ENCODE measurements at places on chromosomes 5 and 9. TPM values are rescaled to one million over a fixed set of nuclear protein-coding genes. Genes with fewer than 3 reads are reported as not detected.
A peak's percentile ranks its signal among the peaks of the same experiment; 100 is the strongest.

EXD3 gene
- total RNA-seq = 2.7 TPM

BTNL8 gene
- not detected for total RNA-seq

GRCh38 chr9:17528859-17529258, 50.0 kb upstream of the SH3GL2 start:
- peak; percentile 38 for DNase-seq

DNA sequence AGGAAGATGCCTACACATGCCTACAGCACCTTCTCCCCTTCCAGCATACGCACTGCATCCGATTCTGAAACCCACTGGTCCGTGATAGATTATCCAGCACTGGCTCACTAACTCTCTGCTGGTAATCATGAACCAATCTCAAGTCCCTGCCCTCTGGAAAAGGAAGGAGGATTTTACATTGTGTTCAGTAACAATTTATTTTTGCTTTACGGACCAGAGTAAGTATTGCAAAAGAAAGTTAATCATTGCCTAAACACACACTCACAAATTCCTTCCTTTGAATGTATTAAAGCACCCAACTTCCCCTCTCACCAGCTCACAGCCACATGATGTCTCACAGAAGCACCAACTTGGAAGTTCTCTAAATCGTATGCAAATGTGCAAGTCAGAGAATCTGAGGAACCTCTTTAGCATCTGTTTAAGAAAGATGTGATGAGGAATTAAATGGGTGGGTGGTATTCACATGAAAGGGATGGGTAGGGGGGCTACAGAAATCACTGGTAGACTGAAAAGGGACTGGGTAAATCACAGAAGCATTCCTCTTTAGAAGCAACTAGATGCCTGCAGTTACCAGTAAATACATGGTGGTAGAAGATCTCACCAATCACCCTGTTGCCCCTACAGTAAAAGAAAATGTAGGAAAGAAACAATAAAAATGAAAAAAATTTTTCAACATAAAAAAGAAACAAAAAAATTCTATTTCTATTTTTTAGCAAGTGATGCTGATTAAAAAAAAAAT, 8.4 kb downstream of the GNAQ start:
- DNase-seq = peak; percentile 36

DNA sequence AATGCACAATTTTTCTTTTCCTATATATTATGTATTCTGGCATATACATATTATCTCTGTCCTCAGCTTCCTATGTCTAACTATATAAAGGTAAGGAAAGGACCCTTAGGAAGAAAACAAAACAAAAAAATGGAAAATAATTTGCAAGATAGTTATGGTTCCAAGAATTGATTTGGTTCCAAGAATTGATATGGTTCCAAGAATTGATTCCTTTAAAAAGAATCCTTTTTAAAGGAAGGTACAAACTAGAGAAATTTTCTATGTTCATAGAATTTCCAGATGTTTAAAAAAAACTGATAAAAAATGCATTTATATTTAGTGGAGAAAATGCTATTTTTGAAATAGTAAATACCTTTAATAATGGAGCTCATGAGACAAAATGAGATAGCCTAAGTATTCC, 12.1 kb downstream of the LYRM7 start:
- DNase-seq = no peak

GRCh38 chr9:131056781-131057506, 39.4 kb upstream of the AIF1L start:
- no peak for DNase-seq

LEAP2 gene
- total RNA-seq = not detected

- peak; percentile 8 for DNase-seq
Observed at GRCh38 chr9:29212397-29213387, 1639.4 kb upstream of the C9orf72 start.

- DNase-seq = peak; percentile 18
Observed at GRCh38 chr5:123814801-123815470, 303.0 kb downstream of the CSNK1G3 start.

SNX18 gene
- total RNA-seq = 23.9 TPM

DRD1 gene
- total RNA-seq = 0.57 TPM

IL5 gene
- total RNA-seq = not detected

- no peak for DNase-seq
Observed at GRCh38 chr9:14402583-14402982, 88.6 kb upstream of the NFIB start.

- no peak for DNase-seq
Observed at GRCh38 chr5:123425431-123425830, 2.2 kb upstream of the CEP120 start.

GRCh38 chr9:20872340-20872977, 159.0 kb downstream of the HACD4 start:
- DNase-seq = peak; percentile 77

SEMA5A gene
- total RNA-seq = 10.5 TPM

DMRT3 gene
- not detected for total RNA-seq

DNA sequence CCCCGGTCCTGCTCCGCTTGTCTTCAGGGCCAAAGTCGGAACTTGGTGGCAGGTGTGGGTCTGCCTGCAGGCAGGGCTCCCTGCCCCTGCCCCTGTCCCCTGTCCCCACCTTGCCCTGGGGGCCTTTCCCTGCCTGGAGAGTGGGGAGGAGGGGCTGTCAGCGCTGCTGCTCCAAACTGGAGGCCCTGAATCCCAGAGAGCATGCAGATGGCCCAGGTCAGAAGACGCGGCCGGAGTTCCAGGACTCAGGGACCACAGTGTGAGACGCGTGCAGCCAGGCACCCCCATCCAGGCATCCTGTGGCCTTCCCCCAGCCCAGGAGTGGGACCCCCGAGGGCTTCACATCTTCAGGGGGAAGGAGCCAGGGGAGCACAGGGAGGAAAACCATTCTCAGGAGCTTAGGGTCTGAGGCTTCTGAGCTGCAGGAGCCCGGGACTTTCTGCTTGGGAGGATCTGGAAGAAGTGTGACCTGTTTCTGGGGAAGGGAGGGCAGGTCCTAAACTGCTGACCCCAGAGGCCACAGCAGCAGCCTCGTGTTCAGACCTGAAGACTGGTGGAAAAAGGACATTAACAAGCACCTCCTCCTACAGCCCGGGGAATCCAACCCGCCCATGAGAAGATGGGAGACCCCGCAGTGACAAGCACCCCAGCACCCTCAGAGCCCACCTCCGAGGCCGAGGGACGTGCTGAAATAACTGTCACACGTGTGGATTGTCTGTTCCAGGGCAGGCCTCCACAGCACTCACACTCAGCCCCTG, 38.0 kb downstream of the RASGEF1C start:
- DNase-seq = no peak

DNA sequence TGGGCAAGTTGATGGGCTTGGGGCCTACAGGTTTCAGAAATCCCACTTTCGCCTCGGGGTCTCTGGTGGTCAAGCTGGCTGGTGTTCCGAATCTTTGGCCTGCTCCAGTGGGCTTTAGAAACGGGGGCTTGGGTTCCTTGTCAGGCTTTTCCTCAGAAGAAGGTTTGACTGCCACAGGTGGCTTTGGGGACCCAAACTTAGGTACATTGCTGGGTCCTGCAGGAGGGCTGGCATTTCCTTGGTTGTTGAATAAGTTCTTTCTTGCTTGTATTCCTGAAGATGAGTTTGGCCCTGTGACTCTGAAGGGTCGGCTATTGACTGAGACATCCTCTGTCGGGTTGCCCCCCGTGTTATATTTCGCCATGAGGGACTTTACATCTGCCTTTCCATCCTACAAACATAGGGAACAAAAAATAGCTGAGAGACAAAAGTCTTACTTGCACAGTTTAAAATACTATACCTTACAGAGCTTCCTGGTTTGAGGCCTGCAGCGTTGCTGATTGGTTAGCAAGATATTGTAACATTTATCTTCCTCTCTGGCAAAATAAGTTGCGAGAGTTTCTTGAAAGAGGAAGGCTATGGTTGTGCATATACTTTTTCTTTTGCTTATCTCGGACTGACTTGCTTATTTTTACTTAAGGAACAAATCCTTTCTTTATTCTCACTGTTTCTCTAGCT, 16.6 kb downstream of the FYB1 start:
- DNase-seq = no peak

GRCh38 chr5:14777932-14778791, 93.4 kb downstream of the ANKH start:
- DNase-seq = no peak

PSD2 gene
- total RNA-seq = 0.15 TPM

Measured in M059J (cell line).